CD4-positive, alpha-beta T cell treated with Interleukin-17A for 1 hour (primary cell): ENCODE measurements at places on chromosomes 5 and 9.
A peak's percentile ranks its signal among the peaks of the same experiment; 100 is the strongest.

DNA sequence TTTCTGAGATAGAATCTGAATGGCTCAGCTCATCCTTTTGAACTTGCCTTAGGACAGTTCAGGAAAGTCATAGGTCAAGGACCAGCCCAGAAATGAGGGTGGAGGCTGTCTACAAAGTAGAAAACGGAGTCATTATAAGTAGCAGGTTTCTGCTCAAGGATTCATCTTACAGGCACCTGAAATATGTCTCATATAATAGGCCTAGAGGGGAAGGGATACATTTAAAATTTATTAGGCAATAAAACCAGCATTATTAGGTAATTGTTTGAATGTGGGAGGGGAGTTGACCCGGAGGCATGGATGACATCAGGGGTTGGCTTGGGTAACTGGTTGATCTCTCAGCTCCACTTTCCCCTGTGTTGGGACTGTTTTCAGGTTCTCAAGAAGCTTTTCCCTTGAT lies 11.9 kb upstream of the GALNT10 start:
- no peak for DNase-seq

DNA sequence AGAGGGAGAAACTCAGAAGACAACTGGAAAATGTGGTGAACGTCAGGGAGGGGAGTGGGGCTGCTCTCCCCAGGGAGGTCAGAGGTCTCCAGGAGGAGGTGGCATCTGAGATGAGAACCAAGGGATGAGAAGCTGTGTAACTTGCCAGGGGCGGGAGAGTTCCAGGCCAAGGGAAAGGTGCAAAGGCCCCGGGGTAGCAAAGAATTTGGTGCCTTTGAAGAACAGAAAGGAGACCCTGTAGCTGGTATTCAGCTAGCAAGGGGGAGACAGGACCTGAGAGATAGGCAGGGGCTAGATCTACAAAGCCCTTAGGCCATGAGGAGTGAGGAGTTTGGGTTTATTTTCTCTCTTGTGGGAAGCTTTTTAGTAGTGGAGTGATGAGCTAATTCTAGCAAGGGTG lies 3.3 kb downstream of the DNM1 start:
- no peak for DNase-seq

GRCh38 chr5:87127426-87127825 lies 140.3 kb upstream of the RASA1 start:
- no peak for DNase-seq

DNA sequence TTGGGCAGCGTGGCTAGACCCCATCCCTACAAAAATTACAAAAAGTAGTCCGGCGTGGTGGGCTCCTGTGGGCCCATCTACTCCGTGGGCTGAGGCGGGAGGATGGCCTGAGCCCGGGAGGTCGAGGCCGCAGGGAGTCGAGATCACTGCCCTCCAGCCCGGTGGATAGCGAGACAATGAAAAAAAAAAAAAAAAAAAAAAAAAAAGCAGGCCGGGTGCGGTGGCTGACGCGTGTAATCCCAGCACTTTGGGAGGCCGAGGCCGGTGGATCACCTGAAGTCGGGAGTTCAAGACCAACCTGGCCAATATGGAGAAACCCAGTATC lies 110.5 kb upstream of the LPCAT1 start:
- DNase-seq = no peak

- no peak for DNase-seq
These were observed 7.6 kb downstream of the PAM start for GRCh38 chr5:102762562-102763227.

- no peak for DNase-seq
These were observed 225.7 kb downstream of the CACNA1B start for GRCh38 chr9:138103111-138103848.

DNA sequence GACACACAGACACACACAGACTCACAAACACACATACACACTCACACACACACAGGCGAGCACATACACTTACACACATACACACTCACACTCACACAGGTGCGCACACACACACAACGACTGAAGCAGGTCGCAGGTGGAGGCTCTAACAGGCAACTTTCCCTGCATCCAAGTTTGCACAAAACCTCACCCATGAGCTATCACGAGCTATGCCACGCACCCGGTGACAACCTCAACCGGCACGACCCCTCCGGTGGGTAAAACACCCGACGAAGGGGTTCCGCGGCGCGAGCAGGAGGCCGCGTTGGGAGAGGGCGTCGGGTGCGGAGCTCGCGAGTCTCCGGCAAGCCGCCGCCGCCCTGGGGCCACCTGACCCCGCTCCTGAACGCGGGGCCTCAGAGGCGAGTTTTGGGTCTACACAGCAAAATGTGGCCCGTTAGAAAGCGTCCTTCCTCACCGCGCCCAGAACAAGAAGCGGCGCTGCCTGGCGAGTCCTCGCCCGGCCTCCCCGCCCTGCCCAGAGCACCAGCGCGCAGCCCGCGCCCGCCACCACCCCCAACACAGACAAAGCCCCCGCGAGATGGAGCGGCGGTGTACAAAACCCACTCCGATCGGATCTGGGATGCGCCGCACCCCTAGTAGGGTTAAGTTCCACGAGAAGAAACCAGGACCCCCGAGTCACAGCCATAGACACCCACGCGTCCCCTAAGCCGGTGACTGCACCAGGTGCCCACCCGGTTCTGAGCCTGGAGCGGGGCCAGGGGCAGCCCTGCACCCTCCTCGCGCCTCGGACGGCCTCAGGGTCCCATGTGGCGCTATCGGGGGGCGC lies 665 bp downstream of the SLC6A3 start:
- DNase-seq = no peak

DNA sequence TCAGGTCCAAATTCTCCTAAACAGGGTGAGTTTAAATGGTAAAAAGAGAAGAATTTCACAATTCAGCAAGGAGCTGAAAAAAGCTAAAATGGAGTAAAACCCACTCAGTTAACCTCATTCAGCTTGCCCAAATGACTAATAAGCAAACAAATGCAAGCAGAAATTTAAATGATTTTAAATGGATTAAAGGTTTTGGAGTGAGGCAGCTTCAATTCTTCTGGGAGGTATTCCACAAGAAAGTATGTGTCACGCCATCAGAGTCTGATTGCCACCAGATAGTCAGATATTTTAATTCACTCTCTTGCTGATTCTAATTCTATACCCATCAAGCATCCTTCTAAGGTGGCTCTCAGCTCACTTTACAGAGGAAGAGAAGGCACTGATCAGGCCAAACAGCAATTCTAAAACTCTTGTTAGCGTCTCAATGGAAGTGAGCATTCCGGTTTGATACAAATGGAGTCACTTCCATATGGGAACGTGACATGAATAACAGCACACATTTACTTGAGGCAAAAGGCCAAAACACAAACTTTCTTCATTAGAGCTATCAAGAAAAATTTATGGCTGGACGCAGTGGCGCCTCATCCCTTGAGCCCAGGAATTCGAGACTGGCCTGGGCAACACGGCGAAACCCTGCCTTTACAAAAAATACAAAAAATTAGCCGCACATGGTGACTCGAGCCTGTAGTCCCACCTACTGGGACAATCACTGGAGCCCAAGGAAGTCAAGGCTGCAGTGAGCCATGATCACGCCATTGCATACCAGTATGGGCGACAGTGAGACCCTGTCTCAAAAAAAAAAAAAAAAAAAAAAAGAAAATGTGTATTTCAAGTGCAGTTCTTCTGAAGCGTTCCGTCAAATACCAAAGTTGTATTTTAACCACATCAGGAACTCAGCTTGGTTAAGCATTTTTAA lies 2.0 kb downstream of the CLK4 start:
- no peak for DNase-seq

- DNase-seq = no peak
These were observed 90.9 kb upstream of the COX7C start for GRCh38 chr5:86526811-86527348.

DNA sequence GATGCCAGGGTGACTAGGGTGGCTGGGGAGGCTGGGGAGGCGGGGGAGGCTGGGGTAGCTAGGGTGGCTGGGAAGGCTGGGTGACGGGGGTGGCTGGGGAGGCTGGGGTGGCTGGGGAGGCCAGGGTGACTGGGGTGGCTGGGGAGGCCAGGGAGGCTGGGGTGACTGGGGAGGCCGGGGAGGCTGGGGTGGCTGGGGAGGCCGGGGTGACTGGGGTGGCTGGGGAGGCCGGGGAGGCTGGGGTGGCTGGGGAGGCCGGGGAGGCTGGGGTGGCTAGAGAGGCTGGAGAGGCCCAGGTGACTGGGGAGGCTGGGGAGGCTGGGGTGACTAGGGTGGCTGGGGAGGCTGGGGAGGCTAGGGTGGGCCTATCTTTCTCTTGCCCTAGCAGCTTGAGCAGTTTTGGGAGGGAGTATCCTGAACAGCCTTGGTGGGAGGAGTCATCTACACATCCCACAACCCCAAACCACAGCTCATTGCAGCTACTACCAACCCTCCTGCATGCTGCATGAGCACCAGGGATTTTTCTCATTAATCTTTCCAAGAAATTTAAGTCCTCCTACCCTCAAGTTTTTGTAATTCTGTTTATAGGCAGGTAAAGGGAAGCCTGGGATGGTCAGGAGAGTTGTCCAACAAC lies 203.2 kb upstream of the IRX1 start:
- no peak for DNase-seq

DNA sequence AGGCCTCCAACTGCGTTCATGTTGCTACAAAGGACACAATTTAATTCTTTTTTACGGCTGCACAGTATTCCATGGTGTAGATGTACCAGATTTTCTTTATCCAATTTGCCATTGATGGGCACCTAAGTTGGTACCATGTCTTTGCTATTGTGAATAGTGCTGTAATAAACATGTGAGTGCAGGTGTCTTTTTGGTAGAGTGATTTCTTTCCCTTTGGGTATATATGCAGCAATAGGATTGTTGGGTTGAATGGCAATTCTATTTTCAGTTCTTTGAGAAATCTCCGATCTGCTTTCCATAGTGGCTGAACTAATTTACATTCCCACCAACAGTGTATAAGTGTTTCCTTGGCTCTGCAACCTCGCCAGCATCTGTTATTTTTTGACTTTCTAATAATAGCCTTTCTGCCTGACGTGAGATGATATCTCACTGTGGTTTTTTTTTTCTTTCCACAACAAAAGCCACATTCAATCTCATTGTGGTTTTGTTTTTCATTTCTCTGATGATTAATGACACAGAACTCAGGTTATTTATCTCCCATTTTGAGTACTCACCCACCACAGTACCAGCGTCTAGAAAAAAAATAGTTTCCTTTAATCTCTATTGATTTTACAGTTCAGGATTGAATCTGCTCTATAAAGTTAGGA lies 21.9 kb downstream of the ARRDC3 start:
- peak; percentile 31 for DNase-seq

DNA sequence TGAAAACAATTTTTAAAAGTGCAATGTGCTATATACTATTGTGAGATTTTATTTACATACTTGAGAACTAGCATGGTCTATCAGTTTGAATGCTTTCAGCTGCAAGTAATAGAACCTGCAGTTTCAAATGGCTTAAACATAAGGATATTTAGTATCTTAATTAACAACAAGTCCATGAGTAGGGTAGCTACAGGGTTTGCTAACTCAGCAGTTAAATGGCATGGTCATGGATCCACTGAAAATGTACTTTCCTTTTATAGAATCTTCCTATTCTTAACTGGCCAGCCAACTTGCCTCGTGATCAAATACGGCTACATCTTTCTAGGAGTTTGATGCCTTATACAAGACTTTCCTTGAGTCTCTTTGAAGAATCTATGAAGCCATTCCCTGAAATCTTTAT lies 452.8 kb upstream of the SEMA6A start:
- no peak for DNase-seq

DNA sequence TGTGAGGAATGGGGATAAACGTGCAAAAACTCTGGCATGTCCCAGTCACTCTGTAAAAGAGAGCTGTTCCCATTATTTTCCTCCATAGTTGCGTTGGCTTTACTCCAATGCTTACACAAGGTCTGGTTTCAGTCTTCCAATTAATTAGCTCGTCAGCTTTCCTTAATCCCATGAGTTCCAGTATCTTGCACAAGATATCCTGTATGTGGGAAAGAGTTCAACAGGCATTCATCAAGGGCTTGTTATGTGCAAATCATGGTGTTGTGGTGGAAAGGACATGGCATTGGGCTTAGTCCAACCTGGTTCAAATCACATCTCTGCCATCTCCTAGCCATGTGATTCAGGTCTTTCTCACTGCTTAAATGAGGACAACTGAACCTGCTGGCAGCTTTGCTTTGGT lies 77.5 kb upstream of the PANK3 start:
- no peak for DNase-seq

DNA sequence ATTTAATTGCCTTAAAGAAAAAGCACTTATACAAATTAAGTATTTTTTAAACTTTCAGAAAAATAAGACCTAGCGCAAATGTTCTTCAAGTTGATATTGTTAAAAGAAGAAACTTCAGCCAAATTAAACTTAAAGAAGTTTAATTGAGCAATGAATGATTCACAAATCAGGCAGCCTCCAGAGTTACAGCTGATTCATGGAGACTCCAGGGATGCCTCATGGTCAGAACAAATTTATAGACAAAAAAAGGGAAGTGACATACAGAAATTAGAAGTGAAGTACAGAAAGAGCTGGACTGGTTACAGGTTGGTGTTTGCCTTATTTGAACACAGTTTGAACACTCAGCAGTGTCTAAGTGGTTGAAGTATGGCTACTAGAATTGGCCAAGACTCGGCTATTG lies 60.3 kb downstream of the CDKN2A start:
- no peak for DNase-seq

DNA sequence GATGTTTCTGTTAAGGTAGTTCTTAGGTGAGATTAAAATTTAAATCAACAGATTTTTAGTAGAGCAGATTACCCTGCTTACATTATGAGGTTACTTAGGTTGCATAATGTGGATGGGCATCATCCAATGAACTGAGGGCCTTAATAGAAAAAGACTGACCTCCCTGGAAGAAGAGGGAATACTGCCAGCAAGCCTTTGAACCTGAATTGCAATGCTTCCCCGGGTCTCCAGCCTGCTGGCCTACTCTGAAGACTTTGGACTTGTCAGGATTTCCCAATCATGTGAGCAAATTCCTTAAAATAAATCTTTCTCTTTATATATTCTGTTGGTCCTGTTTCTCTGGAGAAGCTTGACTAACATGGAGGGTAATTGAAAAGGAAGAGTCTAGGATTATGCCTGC lies 542.1 kb upstream of the ARRDC3 start:
- DNase-seq = no peak

- peak; percentile 49 for DNase-seq
These were observed 20.4 kb downstream of the ANKS6 start for GRCh38 chr9:98775831-98776441.

DNA sequence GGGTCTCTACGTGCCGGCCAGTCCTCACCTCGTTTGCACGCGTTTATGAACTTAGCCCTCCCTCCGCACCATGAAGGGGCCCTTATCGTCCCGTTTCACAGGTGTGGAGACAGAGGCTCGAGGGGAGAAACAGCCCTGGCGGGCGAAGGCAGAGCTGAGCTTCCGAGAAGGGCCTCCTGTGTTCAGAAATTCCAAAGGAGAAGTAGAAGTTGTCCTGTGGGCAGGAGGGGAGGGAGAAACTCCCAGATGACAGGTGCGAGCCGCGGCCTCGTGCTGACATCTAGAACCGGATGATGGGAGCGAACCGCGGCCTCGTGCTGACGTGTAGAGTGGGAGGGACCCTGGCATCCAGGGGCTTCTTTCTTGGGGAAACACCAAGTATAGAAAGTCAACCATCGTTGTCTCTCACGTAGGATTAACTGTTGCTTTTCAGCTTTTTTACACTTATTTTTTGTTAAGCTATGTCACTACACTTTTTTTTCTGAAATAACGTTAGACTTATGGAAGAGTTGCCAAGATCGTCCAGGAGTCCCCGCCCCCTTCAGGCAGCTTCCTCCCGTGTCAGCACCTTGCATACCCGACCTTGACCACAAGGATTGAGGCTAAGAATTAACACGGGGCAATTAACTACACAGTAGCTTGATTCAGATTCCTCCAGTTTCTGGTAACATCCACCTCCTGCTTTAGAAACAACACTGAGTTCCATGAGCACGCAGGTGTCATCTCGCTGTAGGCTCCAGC lies 42.8 kb upstream of the NKD2 start:
- no peak for DNase-seq

GRCh38 chr5:96297867-96298266 lies 135.2 kb downstream of the PCSK1 start:
- DNase-seq = no peak
